ENCODE measurements at places on chromosomes 4 and X.
A peak's percentile ranks its signal among the peaks of the same experiment; 100 is the strongest.

GRCh38 chr4:113071274-113071673, 21.8 kb downstream of the ANK2 start:
- DNase-seq, result no peak

DNA sequence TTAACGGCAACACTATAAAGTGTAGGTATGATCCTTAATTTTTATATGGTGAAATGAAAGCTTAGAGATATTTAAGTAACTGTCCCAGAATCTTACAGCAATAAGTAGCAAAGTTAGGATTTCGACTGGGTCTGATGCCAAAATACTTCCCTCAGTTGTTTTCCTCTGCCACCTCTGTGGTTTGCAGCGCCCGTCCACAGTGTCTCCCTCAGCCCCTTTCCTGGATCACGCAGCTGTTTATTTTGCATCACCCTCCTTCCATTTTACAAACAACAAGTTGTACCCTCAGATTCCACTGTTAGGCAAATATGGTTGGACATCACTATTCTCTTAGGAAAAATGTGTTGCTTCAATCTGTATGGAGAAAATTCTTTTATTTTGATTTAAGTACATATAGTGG, 56.1 kb downstream of the RAPGEF2 start:
- no peak for DNase-seq

- DNase-seq, result no peak
Observed at GRCh38 chr4:25984266-25984665, 70.2 kb downstream of the SMIM20 start.

DNA sequence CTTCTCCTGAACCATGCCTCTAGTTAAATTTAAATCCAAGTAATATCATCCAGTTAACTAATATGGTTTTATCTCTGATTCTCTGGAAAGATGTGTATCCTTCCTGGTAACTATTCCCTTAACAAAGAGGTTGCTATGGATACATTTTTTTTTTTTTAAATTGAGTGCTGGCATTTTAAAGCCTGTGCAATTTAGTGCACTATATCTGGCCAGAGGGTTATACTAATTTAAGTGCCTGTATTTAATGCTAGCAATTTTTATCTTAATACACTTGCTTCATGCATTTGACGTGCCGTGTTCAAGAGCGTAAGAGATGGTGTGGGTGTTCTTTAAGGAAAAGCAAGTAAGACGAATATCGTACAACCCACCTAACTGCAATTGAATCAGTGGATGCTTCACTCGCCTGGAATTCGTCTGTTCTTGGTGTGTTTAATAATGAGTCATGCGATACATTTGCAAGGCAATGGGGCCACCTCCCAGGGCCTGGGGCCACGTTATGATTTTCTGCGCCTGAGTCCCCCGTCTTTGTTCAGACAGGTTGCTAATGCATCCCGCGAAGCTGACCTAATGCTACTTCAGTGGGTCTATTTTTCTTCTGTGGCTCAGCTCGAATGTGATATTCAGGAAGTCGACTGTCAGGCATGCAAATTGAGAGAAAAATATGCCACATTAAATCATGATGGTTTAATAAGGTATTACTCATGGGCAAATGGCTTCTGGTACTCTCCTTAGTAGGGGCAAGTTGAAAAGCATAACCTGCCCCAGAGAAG, 14.2 kb upstream of the MID1 start:
- DNase-seq, result no peak

GRCh38 chrX:124257924-124258702, 74.3 kb upstream of the TEX13D start:
- DNase-seq, result no peak

DNA sequence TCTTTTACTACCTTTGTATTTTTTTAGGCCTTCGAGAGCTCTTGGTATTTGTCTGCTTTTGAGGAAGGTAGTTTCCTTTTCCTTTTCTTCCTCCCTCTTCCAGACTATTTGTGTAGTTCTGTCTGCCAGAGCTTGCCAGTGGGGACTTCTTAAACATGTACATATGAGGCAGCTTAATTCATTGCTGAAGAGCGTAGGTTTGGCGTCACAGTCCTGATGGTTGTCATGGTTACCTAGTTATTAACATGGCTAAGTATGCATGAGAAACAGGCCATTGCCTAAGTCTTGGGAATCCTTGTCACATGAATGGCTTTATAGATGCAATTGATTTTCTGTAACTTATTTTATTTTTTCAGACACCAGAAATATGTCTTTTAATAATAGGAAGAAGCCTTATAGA, 48.5 kb upstream of the ARMCX2 start:
- no peak for DNase-seq

GRCh38 chrX:16119353-16120220, 3.8 kb upstream of the GRPR start:
- no peak for DNase-seq

GRCh38 chr4:114444211-114444610, 154.4 kb upstream of the UGT8 start:
- DNase-seq, result no peak

GRCh38 chr4:150139297-150139865, 61.1 kb downstream of the DCLK2 start:
- no peak for DNase-seq

DNA sequence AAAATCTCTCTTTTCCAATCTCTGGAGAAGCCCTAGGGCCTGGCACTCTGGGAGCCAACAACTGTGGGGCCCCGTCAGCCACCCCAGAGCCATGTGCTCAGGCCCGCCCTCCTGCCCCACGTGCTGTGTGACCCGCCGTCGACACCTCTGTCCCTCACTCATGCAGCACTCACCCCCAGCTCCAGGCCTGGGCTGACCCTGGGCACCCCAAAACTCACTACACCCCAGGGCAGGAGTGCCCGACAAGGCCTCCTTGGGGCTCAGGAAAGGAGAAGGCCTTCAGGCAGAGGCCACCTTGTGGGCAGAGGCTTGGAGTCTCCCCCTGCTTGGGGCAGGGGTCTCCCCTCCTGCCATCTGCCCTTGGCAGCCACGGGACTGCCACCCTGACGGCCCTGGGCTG, 5.7 kb downstream of the MYL5 start:
- no peak for DNase-seq

- no peak for DNase-seq
Observed at GRCh38 chr4:7699031-7699430, 240.6 kb downstream of the AFAP1 start.

GRCh38 chrX:24332878-24333277, 19.0 kb upstream of the SUPT20HL2 start:
- DNase-seq, result no peak

- DNase-seq, result peak; percentile 68
Observed at GRCh38 chr4:153207567-153207966, 3.3 kb downstream of the TRIM2 start.

GRCh38 chr4:140829825-140830224, 73.6 kb upstream of the TBC1D9 start:
- DNase-seq, result no peak

DNA sequence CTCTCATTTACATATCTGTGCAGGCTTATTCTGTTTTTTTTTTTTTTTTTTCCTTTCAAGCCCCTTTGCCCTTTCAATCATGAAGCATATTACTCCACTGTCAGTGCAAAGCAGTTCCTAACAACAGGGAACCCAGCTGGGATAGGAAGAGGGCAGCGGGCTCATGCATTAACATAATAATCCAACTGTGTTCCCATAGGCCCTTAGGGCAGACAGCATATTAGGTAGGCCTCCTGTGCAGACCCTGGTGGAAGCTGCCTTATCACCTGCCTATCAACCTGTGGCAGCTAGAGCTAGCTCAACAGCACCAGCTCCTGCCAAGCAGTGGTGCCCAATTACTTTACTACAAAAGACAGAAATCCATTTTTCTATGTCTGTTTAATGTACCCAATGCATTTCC, 49.3 kb downstream of the SLC10A7 start:
- no peak for DNase-seq

DNA sequence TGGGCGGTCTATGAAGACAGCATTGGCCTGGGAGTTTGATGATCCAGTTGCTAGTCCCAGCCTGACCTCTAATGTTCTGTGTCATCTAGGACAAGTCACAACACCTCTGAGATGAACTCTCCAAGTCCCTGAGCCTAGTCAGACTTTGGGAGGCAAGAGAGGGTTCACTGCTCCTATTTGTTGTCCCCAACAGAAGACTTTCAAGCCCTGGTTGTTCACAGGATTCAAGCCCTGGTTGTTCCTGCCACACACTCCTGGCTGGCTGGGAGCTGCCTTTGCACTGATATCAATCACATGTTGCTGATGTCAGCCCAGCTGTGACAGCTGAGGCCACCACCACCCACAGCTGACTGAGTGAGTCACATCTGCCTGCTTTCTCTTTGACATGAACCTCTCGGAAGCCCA, 253.2 kb upstream of the RASGEF1B start:
- no peak for DNase-seq

- no peak for DNase-seq
Observed at GRCh38 chr4:108087293-108087967, 81.3 kb downstream of the LEF1 start.

GRCh38 chr4:76712564-76712963, 185.4 kb downstream of the SOWAHB start:
- no peak for DNase-seq

GRCh38 chr4:19329077-19329476, 922.6 kb upstream of the SLIT2 start:
- no peak for DNase-seq

DNA sequence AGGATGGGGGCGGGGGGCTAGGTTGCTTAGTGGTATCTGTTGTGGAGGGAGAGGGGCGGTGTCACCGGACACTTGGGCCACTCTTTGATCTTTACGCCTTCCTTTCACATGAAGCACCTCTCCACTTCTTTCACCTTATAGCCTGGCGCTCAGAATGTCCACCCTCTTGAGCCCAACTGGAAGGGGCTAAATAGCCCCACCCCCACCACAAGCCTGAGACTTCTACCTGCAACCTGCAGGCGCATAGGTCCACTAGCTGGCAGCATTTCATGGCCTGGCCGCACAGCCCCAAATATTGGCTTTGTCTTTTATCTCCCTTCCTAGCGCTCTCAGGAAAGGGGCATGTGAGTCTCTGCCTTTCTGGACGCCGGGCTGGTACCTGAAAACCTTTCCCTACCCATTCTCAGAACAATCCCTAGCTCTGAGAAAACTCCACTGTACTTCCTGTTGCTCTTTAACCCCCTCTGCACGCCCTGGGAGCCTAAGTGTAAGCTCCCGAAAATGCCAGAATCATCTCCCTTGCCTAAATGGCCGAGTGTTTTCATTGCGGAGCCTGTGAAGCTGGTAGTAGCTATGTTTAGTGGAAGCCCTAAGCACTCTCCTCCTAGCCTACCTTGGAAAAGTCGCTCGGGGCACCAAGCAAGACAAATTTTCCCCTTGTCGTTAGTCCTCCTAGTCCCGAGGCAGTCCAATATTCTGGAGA, 1.2 kb upstream of the TRPC5 start:
- DNase-seq, result no peak

DNA sequence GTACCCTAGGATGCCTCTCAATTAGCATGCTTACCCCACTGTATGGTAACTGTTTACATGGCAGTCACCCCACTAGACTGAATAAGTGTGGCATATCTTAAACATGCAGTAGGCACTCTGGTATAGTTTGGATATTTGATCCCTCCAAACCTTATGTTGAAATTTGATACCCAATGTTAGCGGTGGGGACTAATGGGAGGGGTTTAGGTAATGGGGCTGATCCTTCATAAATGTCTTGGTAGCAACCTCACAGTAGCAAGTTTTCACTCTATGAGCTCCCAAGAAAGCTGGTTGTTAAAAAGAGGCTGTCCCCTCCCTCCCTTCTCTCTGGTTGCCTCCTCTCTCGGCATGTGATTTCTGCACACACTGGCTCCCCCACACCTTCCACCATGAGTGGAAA, 10.1 kb downstream of the TMEM150C start:
- no peak for DNase-seq

GRCh38 chrX:69090022-69090421, 75.2 kb downstream of the PJA1 start:
- DNase-seq, result no peak

DNA sequence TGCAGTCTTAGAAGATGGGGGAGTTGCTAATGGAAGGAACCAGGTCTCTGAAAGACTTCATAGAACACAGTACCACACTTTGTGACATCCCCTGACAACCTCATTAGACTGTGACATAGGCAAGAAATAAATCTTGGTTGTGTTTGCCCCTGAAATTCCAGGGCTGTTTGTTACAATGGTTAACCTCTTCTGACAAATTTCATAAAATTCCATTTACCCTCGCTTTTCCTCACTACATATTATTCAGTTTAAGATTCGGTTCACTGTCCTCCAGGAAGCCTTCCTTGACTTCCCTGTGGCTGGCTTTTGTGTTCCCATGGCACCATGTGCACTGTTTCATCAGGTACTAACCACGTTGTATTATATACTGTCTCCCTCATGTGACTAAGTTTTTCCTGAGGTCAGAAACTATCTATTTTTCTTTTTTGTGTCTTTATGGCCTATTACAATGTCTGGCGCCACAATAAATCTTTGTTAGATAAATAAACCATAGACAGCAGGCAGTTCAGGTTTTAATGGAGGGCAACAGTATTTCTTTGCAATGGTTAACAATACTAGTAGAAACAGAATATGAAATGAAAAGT, 54.2 kb downstream of the ATXN3L start:
- no peak for DNase-seq

DNA sequence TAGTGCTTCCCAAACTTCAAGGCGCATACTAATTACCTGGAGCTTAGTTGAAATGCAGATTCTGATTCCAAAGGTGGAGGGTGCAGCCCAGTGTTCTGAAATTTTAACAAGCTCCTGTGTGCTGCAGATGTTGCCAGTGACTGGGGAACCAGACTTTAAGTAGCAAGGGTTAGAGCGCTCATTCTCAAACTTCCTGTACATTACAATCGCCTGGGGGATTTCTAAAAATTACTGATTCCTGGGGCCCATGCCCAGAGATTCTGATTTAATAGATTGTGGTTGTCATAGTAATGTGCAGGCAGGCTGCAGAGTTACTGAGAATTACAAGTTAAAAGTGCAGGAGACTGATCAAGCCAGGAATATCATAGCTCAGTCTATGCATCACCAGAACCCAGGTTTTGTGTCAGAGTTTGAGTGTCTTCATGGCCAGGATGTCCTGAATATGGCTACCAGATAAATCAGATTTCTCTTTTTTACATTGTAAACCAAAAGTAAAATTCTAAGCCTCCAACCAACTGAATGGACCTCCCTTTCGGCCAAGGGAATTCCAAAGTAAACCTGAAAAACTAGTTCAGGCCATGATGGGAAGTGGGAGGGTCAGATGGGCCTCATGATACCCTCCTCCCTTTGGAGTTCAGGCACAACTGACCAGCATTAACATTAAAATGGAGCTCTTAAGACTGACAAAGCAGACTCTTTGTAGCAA, 121.6 kb downstream of the ATXN3L start:
- DNase-seq, result no peak

- DNase-seq, result no peak
Observed at GRCh38 chrX:34218063-34218462, 85.9 kb upstream of the FAM47A start.

GRCh38 chrX:10821293-10821692, 200.9 kb upstream of the MID1 start:
- DNase-seq, result no peak

GRCh38 chr4:164614999-164615398, 138.9 kb upstream of the SMIM31 start:
- no peak for DNase-seq
